CD4-positive, alpha-beta memory T cell (primary cell): ENCODE measurements at places on chromosomes 16 and 17.

GRCh38 chr17:50406578-50406977 lies 9.3 kb upstream of the LRRC59 start:
- H3K36me3 ChIP-seq: no peaks in the 10 kb centered on the region
- H3K4me3 ChIP-seq: no peak overlapping the region
- no peaks in the 10 kb centered on the region for H3K27me3 ChIP-seq
- H3K4me1 ChIP-seq: no peaks in the 10 kb centered on the region
- DNase-seq: no peak

- H3K27me3 ChIP-seq: no peaks in the 10 kb centered on the region
- no peak overlapping the region for H3K27ac ChIP-seq
- no peak for DNase-seq
Measured at GRCh38 chr17:57899822-57900221, 50.0 kb upstream of the MRPS23 start.

DNA sequence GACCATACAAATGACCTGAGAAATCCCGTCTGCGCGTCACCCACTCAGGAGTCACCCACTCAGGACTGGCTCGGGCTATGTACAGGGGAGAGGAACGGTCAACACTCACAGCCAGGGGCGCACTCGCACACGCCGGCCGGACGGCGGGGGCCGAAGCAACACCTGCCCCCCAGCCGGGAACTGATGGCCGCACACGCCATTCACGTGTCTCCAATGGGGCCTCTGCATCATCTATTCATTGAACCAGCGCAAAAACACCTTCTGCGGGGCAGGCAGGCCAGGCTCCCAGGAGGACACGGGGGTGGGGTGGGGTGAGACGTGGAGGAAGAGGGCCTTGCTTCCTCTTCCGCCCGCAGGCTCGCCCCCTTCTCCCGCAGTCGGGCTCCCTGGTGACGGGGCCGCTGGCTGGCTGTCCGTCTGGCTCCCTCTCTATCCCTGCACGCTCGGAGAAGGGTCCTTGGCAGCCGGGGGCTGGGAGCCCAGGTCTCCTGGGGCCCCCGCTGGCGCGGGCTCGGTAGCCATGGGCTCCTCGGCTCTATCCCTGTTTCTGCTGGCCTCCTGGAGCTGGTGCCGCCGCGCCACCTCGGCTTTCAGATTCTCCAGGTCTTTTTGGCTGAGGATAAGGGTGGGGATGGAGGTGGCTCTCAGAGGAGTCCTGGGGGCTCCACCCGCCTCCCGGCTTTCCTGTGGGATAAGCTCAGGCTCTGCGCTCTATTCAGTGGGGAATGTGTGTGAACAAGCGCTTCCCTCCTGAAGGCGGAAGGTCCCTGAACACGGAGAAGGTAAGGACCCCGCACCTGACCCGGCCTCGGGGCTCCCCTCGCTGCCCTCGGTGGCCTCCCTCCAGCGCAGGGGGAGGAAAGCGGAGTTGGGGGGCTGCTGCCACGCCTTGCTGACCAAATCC lies 21.1 kb downstream of the CLUH start:
- DNase-seq: no peak
- no peak overlapping the region for H3K4me3 ChIP-seq
- no peak overlapping the region for H3K27ac ChIP-seq
- H3K36me3 ChIP-seq: peaks cover 1% of the 10 kb centered on the region

DNA sequence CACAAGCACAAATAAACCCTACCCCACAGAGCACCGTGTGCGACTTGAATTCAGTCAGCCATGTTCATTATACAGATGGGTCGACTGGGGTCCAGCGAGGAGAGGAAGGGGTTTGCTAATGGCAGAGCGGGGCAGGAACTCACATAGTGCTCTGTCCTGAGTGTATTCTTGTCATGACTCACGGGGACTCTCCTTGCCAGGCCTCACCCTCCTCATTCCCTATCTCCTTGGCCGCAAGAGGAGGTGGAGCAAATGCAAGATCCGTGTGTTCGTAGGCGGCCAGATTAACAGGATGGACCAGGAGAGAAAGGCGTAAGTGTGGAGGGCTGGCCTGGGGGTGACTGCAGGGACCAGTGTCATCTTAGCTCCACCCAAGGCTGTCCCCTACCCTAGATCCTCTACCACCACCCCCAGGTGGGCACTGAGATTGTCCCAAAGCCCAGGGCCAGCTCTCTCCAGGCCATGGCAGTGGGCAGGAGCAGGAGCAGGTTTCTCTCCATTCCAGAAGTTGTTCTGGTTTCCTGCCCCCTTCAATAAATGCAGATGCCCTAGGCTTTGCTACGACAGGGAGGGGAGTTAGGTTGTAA lies 29.4 kb downstream of the SLC12A3 start:
- no peaks in the 10 kb centered on the region for H3K36me3 ChIP-seq

DNA sequence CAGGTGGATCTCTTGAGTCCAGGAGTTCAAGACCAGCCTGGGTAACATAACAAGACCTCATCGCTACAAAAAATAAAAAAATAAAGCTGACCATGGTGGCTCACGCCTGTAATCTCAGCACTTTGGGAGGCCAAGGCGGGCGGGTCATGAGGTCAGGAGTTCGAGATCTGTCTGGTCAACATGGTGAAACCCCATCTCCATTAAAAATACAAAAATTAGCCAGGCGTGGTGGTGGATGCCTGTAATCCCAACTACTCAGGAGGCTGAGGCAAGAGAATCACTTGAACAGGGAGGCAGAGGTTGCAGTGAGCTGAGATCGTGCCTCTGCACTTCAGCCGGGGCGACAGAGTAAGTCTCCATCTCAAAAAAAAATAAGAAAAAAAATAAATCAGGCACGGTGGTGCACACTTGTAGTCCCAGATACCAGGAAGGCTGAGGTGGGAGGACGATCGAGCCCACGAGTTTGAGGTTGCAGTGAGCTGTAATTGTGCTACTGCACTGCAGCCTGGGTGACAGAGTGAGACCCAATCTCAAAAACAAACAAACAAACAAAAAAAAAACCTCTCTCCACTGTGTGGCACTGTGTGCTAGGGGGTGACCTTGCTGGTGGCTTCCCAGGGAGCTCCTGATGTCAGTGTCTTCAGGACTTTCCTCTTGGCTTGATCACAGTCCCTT lies 19.8 kb upstream of the MAPK3 start:
- H3K4me3 ChIP-seq: no peak overlapping the region
- H3K27me3 ChIP-seq: no peaks in the 10 kb centered on the region
- no peak overlapping the region for H3K27ac ChIP-seq

DNA sequence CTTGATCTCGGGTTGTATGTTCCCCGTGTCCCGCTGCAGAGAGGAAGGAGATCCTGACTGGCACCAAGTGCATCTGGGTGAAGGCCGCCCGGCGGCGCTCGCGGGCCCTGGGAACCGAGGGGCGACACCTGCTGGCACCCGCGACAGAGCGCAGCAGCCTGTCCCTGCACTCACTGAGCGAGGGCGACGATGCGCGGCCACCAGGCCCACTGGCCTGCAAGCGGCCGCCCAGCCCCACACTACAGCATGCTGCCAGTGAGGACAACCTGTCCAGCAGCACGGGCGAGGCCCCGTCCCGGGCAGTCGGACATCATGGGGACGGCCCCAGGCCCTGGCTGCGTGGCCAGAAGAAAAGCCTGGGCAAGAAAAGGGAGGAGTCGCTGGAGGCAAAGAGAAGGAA lies 7.5 kb downstream of the BTBD17 start:
- no peaks in the 10 kb centered on the region for H3K36me3 ChIP-seq
- H3K27me3 ChIP-seq: peaks cover 25% of the 10 kb centered on the region
- H3K4me3 ChIP-seq: no peak overlapping the region
- DNase-seq: peak; percentile 55

- no peaks in the 10 kb centered on the region for H3K36me3 ChIP-seq
- DNase-seq: no peak
- no peak overlapping the region for H3K27ac ChIP-seq
- H3K27me3 ChIP-seq: no peaks in the 10 kb centered on the region
Measured at GRCh38 chr17:35988164-35988563, 1.6 kb upstream of the CCL14 start.

GRCh38 chr17:49452201-49452600 lies 37.5 kb upstream of the PHB1 start:
- DNase-seq: no peak
- peaks cover under 1% of the 10 kb centered on the region for H3K27me3 ChIP-seq
- H3K27ac ChIP-seq: no peak overlapping the region
- no peaks in the 10 kb centered on the region for H3K36me3 ChIP-seq
- H3K4me1 ChIP-seq: peaks cover 8% of the 10 kb centered on the region
- H3K4me3 ChIP-seq: no peak overlapping the region

DNA sequence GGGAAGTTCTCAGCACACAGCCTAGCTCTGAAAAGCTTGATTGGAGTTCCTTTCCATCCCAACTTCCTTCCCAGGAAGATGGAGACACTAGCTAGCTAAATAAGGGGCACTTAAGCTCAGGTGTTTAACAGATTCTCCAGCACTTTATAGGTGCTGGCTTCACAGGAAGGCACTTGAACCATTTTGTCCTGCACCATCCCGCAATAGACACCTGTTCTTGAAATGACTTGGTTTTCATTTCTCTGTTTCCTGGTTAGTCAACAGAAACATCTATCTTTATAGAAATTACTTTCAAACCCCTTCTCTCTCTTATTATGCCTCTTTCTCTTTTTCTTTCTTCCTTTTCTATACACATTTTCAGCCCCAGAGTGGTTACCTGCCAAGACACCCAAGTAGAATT lies 409.9 kb upstream of the ZFHX3 start:
- no peaks in the 10 kb centered on the region for H3K36me3 ChIP-seq
- H3K27me3 ChIP-seq: no peaks in the 10 kb centered on the region
- no peak overlapping the region for H3K27ac ChIP-seq
- H3K4me1 ChIP-seq: no peaks in the 10 kb centered on the region
